ENCODE measurements at places on chromosomes 12 and 14.

- DNase-seq: peak; percentile 32
These were observed 83.7 kb downstream of the HEATR5A start for GRCh38 chr14:31336646-31337045.

DNA sequence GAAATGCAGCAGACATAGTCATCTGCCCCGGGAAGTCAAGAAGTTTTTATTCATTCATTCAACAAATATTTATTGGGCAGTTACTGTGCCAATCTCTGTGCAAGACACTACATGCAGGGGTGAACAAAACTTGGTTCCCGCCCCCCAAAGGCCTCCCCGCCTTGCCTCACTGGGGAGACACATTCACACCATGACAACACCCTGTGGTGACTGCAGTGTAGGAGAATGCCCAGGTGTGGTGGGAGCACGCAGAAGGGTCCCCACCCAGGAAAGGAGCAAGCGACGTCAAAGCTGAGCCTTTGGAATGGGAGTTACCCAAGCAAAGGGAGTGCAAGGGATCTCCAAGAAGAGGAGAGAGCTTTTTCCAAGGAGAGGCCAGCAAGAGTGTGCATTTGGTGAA lies 1.6 kb upstream of the AQP6 start:
- DNase-seq: no peak

- peak; percentile 90 for DNase-seq
These were observed 16.9 kb downstream of the MEG3 start for GRCh38 chr14:100842799-100843198.

- DNase-seq: no peak
These were observed 11.7 kb upstream of the KCNA5 start for GRCh38 chr12:5031958-5032357.

- DNase-seq: peak; percentile 23
These were observed 906 bp downstream of the MARK3 start for GRCh38 chr14:103385929-103386712.

- DNase-seq: peak; percentile 100
These were observed 16.6 kb upstream of the SLC38A2 start for GRCh38 chr12:46389031-46389616.

DNA sequence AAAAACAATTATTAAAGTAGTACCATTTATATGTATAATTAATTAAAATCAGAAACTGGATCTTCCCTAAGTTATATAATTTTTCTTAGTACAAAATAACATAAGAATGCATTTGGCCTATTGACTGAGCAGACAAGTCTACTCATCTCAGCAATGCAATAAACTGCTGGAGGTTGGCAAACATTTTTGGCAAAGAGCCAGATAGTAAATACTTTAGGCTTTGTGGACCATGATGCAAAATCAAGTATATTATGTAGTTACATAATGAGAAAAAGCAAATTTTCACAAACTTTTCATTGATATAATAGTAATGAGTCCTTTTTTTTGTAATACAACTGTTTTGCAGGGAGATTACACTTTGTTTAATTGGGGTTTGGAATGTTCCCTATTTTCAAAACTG lies 30.9 kb downstream of the ERGIC2 start:
- DNase-seq: peak; percentile 74

DNA sequence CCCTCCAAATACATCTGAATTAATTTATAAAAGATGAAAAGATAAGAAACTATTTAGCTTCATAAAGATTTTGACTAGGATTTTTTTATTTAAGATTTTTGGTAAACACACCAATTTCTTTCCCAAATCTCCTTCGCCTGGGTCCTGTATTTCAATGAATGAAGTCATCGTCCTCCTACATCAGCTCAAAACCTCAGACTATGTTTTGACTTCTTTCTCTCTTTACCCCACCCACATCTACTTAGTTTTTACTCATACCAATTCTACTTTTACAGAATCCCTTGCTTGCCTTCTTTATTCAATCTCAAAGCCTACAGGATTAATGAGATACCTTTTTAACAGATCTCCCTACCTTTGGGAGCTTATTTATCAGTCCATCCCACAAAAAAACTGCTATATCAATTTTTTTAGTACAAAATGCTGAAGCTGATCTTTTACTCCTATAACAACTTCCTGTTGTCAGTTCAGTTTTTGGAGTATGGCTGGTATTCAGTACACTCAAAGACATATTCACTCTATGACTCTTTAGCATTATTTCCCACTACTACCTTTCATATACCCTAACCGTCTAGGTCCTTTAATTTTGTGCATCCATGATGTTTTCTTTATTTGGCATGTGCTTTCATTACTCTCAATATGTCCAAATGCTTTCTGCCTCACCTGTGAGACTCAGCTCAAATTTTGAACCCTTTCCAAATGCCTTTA lies 18.7 kb upstream of the CCDC91 start:
- peak; percentile 3 for DNase-seq

DNA sequence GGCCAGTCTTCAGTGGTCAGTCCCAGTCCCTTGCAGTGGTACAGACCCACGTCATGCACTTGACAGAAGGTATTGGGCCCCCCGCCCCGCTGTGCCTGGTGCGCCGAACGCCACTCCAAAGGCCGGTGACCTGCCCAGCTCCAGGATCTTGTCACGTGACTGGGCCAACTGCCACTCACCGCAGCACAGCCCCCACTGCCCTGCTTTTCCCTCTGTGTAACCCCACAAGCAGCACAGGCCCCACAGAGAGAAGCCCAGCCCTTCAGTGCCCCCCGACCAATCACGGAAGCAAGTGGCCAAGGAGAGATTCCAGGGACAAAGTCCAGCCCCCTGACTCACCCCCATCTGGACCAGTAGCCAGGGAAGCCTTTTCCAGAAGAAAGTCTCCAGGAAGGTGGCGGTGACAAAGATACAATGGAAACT lies 498 bp downstream of the GPR132 start:
- no peak for DNase-seq

- DNase-seq: peak; percentile 43
These were observed 52.4 kb downstream of the PHLDA1 start for GRCh38 chr12:75979181-75979580.

GRCh38 chr12:113555226-113555625 lies 83.6 kb upstream of the LHX5 start:
- peak; percentile 3 for DNase-seq

GRCh38 chr12:100534625-100535227 lies 38.8 kb upstream of the GAS2L3 start:
- no peak for DNase-seq

DNA sequence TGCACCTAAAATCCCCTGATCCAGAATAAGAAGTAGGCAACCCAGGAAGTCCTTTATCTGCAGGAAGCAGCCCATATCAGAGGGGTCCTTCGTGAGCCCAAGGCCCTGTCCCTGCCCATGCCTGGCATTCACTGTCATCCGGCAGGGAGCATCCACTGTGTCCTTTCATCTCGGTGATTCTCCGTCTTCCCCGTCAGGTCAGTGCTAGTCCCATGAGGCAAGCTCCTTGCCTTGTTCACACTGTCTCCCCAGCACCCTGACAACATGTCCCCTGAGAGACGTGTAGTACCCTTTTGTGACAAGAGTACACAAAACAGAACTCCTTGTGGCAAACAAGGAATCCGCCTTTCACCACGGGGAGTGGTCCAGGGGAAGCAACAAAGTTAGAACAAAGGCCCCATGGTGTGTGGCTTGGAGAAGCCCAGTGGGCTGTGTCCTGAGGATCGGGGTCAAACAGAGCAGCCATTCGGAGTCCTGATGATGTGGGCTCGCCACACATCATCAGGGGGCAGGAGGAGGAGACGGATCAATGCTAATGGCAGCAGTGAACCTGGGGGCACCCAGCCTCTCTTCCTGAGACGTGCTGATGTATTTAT lies 112.1 kb downstream of the DICER1 start:
- no peak for DNase-seq

DNA sequence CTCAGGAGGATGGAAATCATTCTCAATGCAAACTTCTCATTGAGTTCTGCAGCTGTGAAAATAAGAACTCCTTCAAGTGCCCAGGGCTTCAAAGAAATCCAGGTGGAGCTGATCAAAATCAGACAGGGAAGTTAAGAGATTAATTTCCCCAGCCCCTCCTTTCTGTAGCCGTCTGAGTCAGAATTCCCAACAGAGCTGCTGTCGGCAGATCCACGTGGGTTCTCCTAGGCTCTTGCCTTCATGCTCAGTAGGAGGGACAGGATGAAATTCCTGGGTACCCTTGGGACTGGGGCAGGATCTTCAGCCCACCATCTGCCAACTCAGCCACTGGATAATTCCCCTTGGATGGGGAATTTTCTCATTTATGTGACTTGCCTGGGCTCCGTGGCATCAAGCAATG lies 13.3 kb downstream of the TGFB3 start:
- peak; percentile 48 for DNase-seq

- no peak for DNase-seq
These were observed 35.7 kb upstream of the ACTN1 start for GRCh38 chr14:69014829-69015259.

DNA sequence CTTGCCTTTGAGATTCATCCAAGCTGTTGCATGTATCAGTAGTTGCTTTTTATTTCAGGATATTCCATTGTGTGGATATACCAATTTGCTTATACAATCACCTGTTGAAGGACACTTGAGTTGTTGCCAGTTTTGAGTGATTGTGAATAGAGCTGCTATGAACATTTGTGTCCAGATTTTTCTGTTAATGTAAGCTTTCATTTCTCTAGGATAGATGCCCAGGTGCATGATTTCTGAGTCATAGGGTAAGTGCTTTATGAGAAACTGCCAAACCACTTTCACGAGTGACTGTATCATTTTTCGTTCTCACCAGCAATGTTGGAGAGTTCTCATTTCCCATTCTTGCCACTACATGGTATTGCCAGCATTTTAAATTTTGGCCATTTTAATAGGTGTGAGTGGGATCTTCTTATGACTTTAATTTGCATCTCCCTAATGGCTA lies 434.6 kb upstream of the RGS6 start:
- peak; percentile 67 for DNase-seq

- DNase-seq: peak; percentile 57
These were observed 30.7 kb downstream of the ISCA2 start for GRCh38 chr14:74524076-74524811.

DNA sequence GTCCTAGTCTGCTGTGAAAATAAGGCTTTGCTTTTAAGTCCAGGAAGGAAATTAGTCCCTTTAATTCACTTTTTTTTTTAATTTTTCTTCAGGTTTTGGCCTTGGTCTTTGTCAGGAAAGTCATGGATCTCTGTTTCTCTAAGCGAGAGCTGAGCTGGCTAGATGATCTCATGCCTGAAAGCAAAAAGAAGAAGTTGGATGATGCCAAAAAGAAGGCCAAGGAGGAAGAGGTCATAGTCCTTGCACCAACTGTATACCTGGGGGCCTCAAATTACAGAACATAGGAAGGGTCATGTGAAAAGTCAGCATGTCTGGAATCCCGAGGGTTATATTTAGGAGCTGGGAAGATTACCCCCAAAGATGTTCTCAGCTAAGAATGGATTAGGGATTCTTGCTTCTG lies 72.3 kb downstream of the SLC4A8 start:
- DNase-seq: no peak

- peak; percentile 13 for DNase-seq
These were observed 87.4 kb downstream of the HECTD4 start for GRCh38 chr12:112294793-112295192.

DNA sequence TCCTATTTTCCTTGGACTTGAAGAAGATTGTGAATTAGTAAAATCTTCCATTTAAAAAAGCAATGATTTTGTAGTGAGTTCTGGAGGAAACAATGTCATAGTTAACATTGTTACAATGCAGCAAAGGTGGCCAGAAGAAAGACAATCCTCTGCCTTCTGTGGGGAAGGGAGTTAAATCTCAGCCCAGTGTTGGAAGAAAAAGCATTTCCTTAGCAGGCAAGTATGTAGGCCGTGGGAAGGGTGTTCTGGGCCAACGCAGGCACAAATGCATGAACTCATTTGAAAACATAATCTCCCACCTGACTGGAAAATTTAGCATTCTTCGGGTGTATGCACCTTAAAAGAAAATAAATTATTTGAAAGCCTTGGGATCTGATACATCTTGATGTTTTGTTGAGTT lies 258.6 kb downstream of the ADAMTS20 start:
- no peak for DNase-seq

DNA sequence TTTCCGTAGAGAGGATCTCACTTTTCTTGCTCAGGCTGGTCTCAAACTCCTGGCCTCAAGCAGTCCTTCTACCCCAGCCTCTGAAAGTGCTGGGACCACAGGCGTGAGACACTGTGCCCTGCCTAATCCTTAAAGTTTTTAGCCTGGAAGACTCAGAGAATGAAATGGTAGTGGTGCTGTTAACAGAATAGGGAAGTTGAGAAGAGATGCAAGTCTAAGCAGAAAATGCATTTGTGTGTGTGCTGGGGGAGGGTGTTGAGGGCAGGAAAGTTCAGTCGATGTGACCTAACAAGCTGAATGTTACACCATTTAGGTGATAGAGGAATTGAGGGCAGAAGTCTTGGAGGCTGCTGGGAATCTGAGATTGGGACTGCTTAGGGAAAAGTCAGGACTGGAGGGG lies 6.9 kb upstream of the TUBA1A start:
- DNase-seq: no peak

GRCh38 chr12:28129031-28129430 lies 61.2 kb upstream of the CCDC91 start:
- DNase-seq: peak; percentile 15

DNA sequence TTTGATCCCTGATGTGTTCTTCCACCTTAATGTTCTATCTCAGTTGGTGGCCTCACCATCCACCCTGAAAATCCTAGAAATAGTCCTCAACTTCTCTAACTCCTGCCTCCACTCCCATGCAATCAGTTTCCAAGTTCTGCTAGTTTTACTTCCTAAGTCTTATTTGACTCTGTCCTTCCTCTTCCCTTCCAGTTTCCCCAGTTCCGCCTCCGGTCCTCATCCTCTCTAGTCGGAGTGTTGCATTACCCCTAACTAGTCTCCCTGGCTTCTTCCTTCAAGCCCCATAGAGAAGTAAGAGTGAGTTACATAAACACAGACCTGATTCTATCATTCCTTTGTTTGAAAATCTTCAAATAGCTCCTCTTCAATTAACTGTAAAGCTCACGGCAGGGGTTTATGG lies 236.5 kb downstream of the GXYLT1 start:
- DNase-seq: no peak

- DNase-seq: peak; percentile 51
These were observed 6.1 kb downstream of the PELI2 start for GRCh38 chr14:56124327-56124726.

- DNase-seq: peak; percentile 52
These were observed 66.1 kb downstream of the FUT8 start for GRCh38 chr14:65478596-65478995.

DNA sequence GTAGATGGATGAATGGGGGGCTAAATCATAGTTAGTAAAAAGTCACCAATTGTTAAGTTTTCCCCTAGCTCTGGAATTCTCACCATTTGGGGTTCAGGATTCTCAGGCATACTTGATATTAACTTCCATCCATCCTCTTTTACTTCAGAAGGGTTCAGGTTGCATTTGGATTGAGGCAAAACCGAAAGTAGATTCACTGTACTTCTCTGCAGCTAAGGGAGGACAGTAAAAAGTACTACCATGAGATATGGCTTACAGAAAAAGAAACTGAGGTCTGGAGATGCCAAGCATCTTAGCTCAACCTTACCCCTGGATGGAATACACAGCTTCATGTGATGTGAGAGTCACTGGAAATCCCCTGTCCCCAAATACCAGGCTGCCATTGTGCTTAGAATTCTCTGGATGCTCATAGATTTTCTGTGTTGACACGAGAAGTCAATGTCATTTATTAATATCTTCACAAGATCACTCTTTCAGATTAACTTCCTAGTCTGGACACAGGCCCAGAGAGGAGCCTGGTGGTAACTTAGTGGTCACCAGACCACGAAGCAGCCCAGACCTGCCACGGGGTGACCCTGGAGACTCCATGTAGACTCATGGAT lies 87.1 kb downstream of the SSPN start:
- DNase-seq: no peak

Measured in AG10803 (cell line).